Right hindlimb (tissue), 1 donor: ENCODE measurements at places on chromosomes 2 and 18.

DNA sequence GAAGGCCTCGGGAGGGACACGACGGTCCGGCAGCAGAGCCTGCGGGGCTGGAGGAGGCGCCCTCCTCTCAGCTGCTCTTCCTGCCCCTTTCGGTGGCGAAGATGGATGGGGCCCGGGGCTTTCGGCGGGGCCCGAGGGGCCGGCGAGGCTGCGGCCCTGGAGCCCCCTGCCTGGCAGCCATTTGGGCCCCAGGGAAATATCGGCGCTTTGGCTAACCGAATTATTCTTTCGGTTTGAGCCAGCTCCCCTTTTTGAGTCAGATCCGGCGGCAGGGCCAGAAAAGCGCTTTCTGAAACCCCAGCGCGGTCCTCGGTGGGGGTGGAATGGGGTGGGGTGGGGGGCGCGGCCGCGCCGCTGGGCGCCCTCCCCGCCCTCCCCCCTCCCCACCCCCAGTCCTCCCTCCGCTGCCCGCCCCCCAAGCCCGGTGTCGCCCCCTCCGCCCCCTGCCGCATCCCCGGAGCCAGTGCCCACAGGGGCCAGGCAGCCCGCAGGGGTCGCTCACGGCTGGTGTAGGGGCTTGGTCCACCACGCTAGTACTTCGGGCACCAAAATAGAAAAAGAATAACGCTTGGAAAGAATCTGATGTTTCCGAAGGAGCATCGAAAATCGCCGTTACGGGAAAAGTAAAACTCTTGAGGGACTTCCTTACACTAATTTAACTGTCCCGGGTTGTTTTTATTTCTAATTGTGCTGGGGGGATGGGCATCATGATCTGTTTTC, 9.1 kb upstream of the ARID5A start:
- DNase-seq = peak; percentile 61

DNA sequence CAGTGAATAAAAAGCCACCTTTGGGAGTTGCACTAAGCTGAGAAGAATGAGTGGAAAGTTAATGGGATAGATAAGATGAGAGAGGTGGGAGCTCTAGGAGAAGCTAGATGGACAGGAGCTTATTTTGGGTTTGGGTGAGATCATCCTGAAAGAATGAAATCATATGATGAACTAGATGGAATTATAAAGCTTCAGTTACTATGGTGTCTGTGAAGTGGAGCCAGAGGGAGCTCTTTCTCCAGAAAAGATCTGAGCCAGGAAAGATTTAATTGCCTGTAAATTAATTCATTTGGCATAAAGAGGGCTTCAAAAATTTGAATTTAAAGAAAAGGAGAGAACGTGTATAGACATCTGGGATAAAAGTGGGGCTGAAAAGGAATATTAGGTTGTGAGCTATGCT, 10.3 kb downstream of the DNAH6 start:
- DNase-seq = no peak

GRCh38 chr2:181764095-181764963, 84.0 kb upstream of the NEUROD1 start:
- DNase-seq = no peak

DNA sequence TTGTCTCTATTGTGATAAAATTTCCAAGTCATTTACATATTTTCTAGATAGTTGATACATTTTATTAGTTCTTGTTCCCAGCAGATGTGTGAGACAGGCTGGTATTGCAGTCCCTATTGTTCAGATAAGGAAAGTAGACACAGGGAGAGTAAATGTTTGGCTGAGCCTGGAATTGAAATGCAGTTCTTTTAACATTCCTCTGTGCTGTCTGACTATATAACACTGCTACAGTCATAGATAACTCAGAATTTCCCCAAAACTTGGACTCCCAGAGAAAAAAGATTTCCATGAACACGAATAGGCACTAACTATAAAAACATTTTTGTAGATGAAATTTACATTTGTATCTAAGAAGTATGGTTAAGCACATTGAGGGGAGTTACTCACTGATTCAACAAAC, 71.4 kb downstream of the PLCL1 start:
- no peak for DNase-seq

GRCh38 chr2:200765139-200765951, 46.4 kb upstream of the BZW1 start:
- DNase-seq = no peak

DNA sequence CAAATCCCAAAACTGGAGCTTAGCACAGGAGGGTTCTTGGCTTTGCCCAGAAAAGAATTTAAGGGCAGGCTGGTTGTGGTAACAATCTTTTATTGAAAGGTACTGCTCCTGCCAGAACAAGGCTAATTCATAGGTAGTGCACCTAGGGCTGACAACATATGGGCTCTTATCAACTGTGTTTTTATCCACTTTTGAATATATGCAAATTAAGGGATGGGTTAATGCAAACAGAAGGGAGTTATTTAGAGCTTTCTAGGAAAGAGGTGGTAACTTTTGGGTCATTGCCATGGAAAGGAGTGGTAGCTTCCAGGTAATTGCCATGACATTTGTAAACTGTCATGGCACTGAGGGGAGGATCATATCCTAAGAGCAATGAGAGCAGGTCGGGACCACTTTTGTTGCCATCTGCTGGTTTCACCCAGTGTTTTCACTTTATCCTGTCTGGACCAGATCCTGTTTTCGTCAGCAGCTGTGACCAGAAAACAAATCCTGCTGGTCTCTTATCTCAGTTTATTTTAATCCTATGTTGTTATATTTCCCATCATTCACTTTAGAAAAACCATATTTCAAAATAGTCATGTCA, 981 bp downstream of the C2orf66 start:
- no peak for DNase-seq

DNA sequence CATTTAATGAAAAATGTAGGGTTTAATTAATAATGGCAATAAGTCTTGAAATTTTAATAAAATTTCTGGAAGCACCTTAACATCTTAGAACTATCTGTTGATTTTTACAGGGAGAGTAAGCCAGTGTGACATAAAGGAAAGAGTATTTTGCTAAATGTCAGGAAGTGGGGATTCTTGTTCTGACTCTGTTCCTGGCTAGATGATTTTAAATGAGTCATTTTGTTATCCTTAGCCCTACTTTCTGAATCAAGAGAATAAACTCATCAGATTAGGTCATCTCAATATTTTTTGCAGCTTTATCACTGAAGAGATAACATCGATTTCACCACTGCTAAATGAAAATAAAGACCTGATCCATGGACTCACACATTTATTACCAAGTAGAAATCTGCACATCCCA, 377.5 kb upstream of the CYRIA start:
- no peak for DNase-seq

DNA sequence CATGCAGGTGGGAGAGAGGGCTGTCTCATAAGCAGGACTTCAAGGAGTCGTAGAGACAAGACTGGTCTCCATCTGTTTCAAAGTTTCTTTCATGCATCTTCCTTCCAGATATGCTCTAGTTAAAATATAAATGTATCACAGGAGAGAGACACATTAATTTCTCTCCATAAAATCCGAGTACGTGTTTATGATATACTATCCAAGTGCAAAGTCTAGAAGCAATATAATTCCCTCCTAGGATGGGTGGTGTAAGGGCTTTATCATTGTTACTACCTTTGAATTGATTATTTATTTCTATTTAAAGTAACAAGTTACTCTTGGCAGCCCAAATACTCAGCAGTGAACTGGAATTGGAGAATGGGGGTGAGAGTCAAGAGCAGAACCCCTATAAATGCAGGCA, 172.3 kb downstream of the LRRTM1 start:
- DNase-seq = no peak

DNA sequence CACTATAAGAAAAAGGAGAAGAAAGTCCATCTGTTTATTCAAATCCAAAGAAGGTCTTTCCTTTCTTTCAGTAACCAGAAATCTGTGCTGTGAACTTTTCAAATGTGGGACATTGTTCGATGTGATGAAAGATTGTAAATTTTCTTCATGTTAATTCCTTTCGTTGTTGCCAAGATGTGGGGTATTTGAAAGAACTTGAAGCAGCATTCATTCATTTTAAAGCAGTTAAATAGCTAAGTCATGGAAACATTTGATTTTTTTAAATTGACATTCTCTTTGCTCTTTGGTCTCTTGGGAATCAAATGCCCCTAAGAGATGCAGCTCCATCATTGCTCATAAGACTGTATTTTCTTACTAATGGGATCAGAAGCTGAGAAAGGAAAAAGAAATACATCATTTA, 93.7 kb upstream of the EHBP1 start:
- no peak for DNase-seq

DNA sequence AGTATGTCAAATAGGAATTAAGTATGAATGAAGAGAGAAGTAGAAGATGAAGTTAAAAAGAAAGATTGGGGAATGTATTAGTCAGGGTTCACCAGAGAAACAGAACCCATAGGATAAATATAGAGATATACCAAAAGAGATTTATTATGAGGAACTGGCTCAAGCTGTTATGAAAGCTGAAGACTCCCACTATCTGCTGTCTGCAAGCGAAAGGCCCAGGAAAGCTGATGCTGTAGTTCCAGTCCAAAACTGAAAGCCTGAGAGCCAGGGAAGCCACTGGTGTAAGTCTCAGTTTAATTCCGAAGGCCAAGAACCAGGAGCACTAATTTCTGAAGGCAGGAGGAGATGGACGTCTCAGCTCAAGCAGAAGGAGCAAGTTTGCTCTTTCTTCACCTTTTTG, 200.9 kb upstream of the FN1 start:
- no peak for DNase-seq

GRCh38 chr2:197281421-197281820, 29.2 kb downstream of the ANKRD44 start:
- DNase-seq = no peak

GRCh38 chr18:77020561-77020960, 112.0 kb downstream of the MBP start:
- no peak for DNase-seq

DNA sequence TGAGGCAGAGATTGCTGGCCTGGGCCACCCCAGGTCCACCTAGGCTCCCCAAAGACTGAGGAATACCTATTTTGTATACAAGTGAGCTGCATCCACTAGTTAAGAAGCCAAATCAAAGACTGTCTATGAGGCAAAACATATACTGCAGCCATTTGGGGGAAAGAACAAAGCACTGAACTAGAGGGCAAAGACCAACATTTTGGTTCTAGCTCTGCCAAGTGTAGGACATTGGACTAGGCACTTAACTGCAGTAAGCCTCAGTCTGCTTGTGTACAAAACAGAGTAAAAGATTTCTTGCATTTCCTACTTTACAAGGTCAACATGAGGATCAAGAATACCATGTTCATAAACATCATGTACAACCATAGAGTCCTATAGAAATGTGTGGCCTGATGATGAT, 94.8 kb upstream of the CYP1B1 start:
- DNase-seq = no peak

DNA sequence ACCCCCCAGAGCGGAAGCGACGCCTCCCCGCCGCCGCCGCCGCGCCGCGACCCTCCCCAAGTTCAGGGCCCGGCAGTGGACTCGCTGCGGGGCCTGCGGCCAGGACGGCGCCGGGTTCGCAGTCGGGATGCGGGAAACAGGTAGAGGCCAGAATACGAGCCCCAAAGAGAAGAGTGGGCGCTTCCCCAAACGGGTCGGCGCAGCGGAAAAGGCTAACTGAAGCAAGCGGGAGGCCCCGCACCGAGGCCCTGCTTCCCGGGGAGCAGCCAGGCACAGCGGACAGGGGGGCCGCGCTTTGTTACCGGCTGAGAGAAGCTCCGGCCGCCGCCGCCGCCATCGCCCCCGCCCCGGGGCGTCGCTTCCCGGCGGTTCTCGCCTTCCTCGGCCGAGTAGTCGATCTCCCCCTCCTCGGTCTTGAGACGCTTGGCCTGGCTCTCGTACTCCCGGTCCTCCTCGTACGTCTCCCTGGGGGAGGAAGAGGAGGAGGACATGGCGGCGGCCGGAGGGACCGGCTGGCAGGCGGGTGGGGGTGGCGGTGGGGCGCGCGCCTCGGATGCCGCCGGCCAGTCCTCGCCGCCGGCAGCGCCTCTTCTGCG, 494 bp downstream of the HNRNPLL start:
- peak; percentile 64 for DNase-seq
